ENCODE measurements at places on chromosomes 6 and 20.

DNA sequence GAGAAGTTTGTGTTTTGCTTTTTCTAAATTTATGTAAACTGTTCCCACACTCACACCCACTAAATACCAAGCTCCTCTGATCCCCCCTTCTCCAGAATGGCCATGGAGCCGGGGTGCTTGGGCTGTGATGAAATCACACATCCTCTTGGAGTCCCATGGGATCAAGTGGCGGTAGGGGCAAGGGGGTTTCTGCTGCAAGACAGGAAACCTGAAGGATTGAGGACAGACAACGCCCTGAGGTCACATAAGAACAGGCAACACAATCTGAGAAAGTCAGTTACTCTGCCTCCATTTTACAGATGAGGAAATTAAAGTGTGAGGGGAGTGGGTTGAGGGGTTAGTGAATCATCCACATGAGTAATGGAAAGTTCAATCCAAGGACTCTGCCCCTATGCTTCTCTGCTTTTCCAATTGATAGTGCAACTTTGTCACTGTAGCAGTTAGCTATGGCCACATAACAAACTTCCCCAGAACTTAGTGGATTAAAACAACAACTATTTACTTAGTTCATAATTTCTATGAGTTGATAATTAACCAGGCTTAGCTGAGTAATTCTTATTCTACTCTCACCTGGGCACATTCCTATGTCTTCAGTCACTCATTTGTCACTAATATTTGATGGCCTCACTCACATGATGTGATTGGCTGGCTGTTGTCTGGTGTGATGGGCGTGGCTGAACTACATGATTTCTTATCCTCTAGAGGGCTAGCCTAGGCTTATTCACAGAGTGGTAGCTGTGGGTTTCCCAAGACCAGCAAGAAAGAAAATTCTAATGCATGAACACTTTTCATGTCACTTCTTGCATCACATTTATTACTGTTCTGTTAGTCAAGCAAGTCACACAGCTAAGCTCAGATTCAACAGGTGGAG is 311.1 kb upstream of the RNF24 start:
- no peak for DNase-seq

- no peak for DNase-seq
Observed at GRCh38 chr6:146850238-146850896, 251.6 kb downstream of the ADGB start.

DNA sequence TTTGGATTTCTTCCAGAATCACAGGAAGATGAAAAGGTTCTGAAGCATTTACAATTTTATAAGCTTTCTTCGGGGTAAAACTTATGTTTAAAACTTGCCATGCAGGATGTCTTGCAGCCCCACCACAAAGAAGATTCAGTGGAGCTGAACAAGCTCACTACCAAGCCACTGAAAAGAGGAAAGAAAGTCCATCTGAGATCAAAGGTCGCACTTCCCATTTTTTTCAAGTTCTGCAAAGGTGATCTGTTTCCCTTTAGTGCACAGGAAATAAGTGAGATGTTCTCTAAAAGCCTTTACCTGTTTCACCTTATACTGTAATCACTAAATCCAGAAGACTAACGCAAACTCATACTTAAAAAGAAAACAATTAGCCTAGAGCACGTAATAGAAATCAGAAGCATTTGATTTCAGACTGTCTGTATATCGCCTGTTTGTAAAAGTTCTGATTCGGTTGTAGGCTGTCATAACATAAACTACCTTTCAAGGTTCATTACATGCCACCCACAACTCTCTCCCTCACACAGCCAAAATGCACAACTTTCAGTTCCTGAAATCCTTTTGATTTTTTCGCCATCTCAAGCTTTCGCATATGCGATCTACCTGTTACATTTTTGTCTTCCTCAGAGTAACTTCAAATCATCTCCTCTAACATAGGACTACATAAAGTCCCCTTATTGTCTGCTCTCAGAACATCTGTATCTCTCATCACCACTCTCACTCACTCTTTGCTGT is 1.8 kb downstream of the ECHDC1 start:
- DNase-seq = no peak

DNA sequence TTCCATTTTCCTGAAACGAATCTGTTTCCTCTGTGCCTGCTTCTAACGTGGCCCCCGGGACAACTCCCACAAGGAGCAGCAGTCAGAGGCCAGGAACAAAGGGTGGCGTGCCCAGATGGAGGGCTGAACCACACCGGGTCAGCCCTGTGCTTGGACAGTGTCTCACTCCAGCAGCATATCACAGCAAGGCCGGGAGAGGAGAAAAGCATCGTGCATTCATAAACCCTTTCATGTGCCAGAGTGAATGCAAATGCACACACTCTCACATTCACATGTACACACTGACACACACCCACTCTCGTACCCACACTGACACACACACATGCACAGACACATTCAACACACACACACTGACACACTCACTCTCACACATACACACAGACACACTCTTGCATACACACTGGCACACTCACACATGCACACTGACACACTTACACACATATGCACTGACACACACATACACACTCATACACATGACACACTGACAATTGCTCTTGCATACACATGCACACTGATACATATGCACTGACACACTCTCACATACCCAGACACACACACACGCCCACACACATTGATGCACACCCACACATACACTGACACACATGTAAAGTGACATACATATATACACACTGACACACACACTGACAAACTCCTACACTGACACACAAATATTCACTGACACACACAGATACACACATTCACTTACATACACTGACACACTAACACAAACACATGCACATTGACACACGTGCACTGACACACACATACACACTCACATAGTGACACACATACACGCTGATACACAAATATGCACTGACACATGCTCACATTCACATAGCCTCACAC is 237.0 kb downstream of the LRFN2 start:
- DNase-seq = no peak

DNA sequence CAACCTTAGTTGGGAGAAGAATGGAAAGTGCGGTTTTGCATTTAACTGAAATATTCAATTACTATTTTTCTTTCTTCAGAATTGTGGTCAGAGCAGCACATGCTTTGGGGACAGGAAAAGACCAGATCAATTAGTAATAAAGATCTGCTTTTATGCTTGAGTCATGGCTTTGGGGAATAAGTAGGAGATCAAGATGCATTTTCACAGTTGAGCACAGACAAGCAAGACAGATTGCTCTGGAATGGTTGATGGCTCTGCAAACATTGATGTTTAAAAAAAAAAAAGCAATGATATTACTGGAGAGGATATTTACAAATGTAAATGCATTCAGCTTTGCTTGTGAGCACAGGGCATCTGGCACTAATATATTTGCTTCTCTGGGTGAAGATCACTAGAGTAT is 224.4 kb upstream of the SASH1 start:
- no peak for DNase-seq

- no peak for DNase-seq
Observed at GRCh38 chr6:138497286-138497685, 2.0 kb downstream of the NHSL1 start.

DNA sequence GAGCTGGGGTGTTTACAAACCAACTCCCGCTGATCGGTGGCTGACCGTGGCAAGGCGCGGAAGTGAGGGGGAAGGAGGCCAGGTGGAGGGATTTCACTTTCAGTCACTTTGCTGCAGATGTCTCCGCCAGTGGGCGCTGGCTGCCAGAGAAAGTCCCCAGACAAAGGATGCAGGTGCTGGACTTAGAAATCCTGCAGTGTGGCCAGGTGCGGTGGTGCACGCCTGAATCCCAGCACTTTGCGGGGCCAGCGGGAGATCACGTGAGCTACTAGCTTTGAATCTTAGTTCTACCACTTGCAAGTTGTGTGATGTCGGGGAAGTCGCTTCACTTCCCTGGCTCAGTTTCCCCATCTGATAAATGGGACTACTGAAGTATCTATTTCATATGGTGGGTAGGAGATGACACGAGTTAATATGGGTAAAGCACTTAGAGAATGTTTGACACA is 180.4 kb downstream of the ZNF217 start:
- peak; percentile 50 for DNase-seq

DNA sequence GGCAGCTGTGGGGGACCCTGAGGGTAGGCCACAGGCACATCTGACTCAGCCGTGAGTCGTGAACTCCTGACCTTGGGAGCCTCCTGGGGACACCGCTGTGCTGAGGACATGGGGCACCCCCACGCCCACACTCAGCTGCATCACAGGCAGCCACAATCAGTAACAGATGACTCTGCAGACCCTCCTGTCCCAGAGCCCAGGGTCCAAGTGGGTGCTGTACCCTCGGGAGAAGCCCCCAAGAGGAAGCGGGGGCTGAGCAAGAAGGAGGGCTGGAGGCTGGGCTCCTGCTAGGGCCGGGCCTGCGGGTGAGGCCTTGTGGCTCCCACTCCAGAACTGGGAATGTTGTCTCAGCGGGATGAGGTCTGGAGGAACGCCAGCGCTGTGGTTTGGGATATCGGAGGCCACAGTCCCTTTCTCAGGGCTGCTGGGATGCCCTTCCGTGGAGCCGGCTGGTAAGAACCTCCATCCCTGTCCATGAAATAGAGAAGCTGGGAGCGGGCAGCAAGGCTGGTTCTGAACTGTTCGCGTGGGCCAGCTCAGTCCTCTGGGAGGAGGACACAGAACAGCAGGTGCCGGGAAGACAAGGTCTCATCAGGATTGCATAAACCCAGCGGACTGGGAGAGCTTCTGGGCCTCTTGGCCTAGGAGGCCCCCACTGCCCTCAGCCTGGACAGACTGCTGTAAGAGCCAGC is 3.1 kb upstream of the LAMA5 start:
- no peak for DNase-seq

GRCh38 chr6:53692172-53692571 is 26.6 kb upstream of the KLHL31 start:
- no peak for DNase-seq

- DNase-seq = no peak
Observed at GRCh38 chr6:119308048-119308570, 41.5 kb downstream of the MAN1A1 start.

GRCh38 chr6:80548532-80548931 is 442.1 kb downstream of the BCKDHB start:
- no peak for DNase-seq

DNA sequence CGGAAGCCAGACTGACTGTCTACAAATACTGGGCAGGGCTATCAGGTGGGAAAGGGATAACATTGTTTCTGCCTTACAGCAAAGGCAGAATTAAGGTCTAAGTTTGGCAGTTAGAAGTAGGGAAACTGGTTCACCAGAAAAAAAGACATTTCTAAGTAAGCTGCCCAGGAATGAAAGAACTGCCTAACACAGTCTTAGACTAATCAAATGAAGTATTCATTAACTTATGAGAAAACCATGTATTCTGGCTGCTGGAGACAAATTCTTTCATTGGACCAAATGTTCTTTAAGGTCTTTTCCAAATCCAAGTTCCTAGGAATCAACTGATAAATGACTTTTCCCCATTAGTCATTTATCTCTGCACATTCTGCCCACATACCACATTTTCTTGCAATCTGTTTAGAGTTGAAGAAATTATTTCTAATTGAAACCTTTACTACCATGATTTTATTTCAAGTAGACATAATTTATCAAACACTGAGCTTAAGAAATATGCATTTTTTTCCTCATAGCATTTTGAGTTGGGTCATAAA is 120.3 kb upstream of the OGFRL1 start:
- no peak for DNase-seq

GRCh38 chr20:24672181-24672880 is 202.9 kb downstream of the SYNDIG1 start:
- no peak for DNase-seq

DNA sequence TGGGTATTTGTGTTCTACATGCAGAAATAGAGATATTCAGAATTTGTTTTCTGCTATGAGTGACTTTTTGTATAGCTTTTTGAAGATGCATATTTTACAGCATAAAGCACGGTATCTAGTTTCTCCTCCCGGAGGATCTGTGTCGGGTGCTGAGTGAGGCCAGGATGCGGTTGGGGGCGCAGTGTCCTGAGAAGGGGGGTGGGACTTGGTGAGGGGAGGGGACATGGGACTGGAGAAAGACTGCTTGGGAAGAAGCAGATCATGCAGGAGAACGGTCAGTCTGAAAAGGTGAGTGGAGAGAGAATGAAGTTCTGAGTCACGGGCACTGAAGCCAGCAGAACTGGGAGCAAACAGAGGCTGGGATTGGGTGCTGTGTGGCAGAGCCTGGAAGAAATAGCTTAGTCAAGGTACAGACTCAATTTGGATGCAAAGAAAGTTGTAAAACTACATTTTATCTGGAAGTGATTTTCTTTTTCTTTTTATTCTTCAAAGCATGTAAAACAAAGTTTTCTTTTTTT is 44.0 kb downstream of the STX11 start:
- no peak for DNase-seq

DNA sequence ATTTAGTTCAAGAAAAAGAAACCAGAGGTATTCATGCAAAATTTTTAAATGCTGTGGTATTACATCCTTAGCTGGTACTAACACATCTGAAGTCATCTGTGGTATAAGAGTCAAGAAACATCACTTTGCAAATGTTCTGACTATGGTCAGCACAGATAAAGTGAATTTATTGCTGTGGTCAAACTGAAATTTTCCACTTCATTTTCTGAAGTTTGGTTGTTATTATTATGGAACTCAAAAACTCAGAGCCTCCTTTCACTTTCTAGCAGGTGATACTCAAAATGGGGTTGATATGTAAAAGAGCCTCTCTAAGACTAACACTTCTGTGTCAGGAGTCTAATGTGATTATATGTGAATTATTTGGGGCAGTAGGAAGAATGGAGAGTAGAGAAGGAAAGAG is 257.8 kb downstream of the RNGTT start:
- no peak for DNase-seq

- DNase-seq = no peak
Observed at GRCh38 chr6:37741757-37742400, 44.2 kb upstream of the MDGA1 start.

DNA sequence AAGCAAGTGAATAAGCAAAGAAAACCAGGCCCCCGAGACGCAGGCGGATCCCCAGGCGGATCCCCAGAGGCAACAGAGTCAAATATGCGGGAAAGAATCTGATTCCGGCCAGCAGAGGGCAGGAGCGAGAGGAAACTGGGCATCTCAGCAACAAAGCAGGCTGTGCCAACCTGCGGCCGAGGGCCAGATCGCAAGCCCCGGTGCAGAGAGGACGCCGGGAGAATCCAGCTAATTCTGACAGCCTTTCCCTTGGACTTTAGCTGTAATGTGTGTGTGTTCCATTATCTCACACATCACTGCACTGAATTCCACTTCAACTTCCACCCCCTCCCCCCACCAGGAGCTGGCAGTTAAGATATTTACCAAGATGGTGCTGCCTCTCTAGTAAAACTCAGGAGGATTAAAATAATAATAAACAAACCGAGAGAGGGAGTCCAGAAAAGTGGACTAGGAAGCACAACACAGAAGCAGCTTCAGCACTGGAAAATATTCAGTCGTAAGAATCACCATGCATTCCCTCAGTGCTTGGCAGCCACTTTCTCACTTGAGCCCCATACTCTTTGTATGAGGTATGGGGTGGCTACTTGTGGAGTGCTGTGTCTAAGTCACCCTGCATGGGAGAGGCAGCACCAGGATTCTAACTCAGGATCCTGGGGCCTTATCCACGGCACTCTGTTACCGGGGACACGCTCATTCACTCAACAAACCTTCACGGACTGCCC is 66.2 kb upstream of the SNX9 start:
- peak; percentile 78 for DNase-seq

GRCh38 chr6:27894839-27895762 is 17.1 kb downstream of the OR2B2 start:
- peak; percentile 78 for DNase-seq

GRCh38 chr6:129638686-129639085 is 71.3 kb downstream of the ARHGAP18 start:
- no peak for DNase-seq

GRCh38 chr6:30061858-30062458 is 893 bp downstream of the POLR1H start:
- DNase-seq = peak; percentile 47

- no peak for DNase-seq
Observed at GRCh38 chr6:68675548-68675947, 40.5 kb downstream of the ADGRB3 start.
